Jurkat, Clone E6-1 (cell line): ENCODE measurements at places on chromosomes 2 and 18.

GRCh38 chr2:182605166-182605565 is 110.9 kb upstream of the DNAJC10 start:
- no peak for DNase-seq

DNA sequence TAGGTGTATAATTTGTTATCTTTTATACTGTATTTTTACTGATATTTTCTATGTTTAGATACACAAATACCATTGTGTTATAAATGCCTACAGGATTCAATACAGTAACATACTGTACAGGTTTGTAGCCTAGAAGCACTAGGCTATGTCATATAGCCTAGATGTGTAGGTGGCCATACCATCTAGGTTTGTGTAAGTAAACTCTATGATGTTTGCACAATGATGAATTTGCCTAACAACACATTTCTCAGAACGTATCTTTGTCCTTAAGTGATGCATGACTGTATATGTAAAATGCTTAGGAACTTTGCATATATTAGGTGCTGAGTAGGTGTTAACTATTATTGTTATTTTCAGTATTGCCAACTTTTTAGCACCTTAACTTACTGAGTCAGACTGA is 17.3 kb downstream of the UNC80 start:
- no peak for DNase-seq

GRCh38 chr2:122323927-122324326 is 568.5 kb downstream of the TSN start:
- no peak for DNase-seq

GRCh38 chr2:55811048-55811447 is 112.5 kb downstream of the EFEMP1 start:
- DNase-seq: no peak

GRCh38 chr2:46913471-46914381 is 1.9 kb downstream of the MCFD2 start:
- DNase-seq: no peak

- DNase-seq: no peak
These were observed 8.9 kb downstream of the ASIC4 start for GRCh38 chr2:219523031-219523671.

DNA sequence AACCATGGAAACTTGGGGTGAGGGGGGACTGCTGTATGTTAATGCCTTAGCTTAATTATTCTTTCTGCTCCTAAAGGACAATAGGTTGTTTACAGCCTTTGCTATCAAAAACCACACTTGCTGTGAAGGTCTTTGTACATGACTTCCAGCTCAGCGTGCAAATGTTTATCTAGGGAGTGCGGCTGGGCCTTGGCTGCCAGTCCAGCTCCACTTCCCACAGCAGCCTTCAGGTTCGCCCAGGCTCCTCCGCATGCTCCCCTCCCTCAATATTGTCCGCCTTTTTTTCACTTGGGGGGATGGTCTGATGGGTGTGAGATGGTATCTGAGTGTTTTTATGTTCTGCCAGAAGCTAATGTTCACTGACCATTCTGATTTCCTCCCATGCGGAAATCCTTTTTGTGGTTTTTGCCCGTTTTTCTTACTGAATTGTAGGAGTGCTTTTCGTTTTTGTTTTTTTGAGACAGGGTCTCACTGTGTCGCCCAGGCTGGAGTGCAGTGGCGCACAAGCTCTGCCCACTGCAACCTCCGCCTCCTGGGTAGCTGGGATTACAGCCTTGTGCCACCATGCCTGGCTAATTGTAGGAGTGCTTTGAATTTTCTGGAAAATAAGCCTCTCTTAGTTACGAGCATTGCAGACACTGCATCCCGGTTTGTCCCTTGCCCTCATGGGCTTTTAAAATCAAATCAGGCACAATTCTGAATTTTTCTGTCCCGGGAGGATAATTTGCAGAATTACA is 28.8 kb downstream of the SH3BP4 start:
- no peak for DNase-seq
